ENCODE measurements at places on chromosomes 7 and 10.

DNA sequence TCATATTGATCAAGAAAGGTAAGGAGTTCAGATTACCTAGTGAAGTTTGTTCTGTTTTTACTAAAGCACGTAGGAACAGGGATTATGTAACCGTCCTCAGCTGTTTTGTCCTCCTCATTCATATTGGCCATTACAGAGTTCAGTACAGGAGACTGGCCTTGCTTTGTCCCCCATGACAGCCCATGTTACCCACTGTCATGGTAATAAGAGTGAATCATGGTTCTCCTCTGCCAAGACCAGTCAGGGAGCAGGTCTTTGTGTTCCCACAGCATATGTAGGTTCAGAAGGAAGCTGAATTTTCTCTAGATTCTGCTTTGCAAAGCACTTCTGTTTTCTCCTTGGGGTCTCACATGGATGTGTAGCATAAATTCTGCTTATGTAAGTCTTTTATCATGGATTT lies 106.2 kb upstream of the GPR141 start:
- no peak for DNase-seq

DNA sequence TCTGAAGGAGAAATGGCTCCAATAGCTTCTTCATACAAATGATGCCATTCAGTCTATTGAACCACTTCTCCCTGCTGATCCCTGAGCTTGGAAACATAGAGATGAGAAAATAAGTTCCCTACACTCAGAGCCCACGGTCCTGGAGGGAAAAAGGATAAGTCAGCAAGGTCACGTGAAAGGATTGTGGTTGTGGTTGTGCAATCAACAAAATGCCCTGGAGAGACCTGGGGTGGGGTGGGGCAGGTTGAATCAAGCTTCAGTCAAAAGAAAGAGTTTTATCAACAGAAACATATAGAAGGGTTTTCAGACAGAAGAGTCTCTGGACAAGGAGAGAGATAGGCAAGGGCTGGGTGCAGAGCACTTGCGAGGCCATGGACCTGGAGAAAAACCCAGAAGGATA lies 30.1 kb downstream of the C10orf90 start:
- no peak for DNase-seq

- DNase-seq, result no peak
Observed at GRCh38 chr10:107631876-107632275, 467.4 kb upstream of the SORCS1 start.

GRCh38 chr7:127769696-127770400 lies 117.9 kb downstream of the SND1 start:
- no peak for DNase-seq

GRCh38 chr7:43655584-43655983 lies 72.7 kb downstream of the STK17A start:
- DNase-seq, result no peak

DNA sequence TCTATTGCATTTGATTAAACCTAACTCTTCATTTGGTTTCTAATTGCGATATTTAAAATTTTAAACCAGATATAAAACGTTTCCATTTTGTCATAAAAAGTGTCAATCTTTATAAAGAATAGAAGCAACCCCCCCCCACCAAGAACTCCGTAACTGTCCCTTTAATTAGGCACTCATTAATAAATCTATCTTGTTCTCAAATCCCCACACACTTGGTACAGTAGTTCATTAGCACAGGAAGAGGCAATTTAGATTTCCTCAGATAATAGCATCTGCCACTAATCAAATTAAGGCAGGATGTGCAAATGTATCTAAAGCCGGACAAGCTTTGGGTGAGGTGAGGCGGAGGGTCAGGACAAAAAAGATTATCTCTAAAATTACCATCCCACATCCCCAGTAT lies 1143.3 kb upstream of the AUTS2 start:
- DNase-seq, result no peak

- no peak for DNase-seq
Observed at GRCh38 chr10:31261511-31262311, 57.3 kb upstream of the ZEB1 start.

DNA sequence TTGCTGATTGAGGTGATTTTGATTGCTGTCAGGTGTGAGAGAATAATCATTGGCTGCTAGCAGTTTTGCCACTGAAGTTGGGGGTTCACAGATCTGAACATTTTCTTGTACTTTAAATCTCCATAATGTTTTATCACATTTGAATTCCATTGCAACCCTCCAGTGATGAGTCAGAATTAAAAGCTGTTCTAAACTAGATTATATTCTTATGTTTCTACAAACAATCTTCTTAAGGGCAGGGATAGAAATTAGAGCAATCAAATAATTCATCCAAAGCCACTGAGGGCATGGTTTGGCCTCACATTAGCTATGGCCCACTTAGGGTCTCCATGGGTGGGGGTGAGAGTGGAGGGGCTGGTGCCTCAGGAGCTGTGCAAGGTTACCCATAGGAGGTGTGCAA lies 53.0 kb upstream of the RPA3 start:
- no peak for DNase-seq

GRCh38 chr7:82188636-82189035 lies 254.9 kb downstream of the CACNA2D1 start:
- DNase-seq, result no peak

- no peak for DNase-seq
Observed at GRCh38 chr10:29876008-29876555, 183.3 kb downstream of the JCAD start.

DNA sequence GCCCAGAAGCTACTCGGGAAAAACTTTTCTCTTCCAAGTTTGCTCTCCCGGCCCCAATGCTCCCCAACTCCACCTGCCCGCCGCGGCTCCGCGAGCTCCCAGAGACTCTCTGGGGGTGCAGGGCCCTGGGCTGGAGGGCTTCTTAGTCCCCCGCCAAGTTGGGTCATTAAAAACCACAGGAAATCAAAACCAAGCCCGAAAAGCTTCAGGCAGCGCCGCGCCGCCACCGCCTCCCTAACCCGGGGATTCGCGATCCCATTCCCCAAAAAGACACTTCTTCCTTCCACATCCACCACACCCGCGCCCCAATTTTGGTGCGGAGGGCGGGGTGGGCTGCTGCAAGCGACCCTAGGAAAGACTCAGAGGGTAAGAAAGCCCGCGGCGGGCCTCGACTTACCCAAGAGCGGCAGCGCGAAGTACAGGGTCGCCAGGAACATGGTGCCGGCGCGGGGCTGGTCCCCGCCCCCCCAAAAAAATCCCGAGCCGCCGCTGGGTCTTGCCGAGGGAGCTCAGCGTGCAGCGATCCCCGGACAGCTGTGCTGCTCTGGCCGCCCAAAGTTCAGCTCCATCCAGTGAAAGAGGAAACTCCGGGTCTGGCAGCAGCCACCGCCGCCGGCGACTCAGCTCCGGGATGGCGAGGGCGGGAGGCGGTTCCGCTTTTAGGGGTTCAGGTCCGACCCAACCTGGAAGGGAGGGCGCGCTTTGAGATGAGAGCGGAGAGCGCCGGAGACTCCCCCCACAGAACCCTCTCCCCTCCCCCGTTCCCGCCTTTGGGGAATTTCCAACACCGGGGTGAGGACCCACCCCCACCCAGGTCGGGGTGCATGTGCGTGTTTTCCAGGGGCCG lies 1.2 kb downstream of the GFRA1 start:
- no peak for DNase-seq

DNA sequence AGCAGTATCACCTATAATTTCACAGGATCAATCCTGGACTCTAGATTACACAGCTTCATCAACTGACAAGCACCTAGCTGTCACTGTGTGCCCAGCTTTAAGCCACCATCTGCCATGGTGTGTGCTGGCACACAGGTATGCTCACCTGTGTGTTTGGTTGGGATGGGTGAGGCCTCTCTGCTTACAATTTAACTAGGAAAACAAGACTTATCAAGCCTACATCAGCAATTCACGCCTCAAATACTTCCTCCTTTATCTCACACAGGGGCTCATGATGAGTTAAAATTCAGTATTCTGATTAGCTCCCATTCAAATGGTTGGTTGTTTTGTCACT lies 608.2 kb downstream of the PARD3 start:
- no peak for DNase-seq

- DNase-seq, result no peak
Observed at GRCh38 chr7:23004247-23004520, 9.7 kb downstream of the HYCC1 start.
